Osteocyte (in vitro differentiated cells): ENCODE measurements at places on chromosomes 1 and 21.

GRCh38 chr1:150132372-150132771 is 17.3 kb upstream of the PLEKHO1 start:
- DNase-seq: no peak

- no peak for DNase-seq
Measured at GRCh38 chr21:45169682-45170081, 95.3 kb downstream of the ADARB1 start.

GRCh38 chr1:163826500-163826899 is 504.7 kb downstream of the NUF2 start:
- DNase-seq: no peak

GRCh38 chr21:28754127-28754611 is 238.5 kb downstream of the LTN1 start:
- DNase-seq: no peak

DNA sequence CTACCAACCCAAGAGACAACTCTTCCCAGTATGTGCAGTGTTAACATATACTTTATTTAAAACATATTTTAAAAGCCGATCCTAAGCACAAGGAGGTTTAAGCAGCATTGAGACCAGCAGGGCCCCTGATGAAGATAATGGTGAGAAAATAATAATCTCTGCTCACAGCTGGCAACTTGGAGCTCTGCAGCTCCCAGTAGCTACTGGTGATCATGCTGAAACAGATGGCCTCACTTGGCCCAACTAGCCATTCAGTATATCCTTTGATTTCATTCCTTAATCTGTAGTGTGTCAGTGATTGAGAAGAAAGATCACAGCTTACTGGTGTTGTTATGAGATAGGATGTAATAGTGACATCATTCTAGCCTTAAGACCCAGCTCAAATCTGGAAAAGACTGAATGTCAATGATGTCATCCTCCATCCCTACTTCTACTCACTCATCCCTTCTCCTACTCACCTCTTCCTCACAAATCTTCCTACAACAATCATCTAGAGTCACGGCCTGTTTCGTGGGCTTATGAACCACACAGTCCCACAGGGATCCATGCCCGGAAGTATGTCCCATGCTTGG is 817.9 kb downstream of the PLA2G4A start:
- no peak for DNase-seq

GRCh38 chr1:58395355-58395754 is 151.2 kb downstream of the OMA1 start:
- no peak for DNase-seq

GRCh38 chr1:40684669-40685068 is 6.8 kb upstream of the NFYC start:
- no peak for DNase-seq

DNA sequence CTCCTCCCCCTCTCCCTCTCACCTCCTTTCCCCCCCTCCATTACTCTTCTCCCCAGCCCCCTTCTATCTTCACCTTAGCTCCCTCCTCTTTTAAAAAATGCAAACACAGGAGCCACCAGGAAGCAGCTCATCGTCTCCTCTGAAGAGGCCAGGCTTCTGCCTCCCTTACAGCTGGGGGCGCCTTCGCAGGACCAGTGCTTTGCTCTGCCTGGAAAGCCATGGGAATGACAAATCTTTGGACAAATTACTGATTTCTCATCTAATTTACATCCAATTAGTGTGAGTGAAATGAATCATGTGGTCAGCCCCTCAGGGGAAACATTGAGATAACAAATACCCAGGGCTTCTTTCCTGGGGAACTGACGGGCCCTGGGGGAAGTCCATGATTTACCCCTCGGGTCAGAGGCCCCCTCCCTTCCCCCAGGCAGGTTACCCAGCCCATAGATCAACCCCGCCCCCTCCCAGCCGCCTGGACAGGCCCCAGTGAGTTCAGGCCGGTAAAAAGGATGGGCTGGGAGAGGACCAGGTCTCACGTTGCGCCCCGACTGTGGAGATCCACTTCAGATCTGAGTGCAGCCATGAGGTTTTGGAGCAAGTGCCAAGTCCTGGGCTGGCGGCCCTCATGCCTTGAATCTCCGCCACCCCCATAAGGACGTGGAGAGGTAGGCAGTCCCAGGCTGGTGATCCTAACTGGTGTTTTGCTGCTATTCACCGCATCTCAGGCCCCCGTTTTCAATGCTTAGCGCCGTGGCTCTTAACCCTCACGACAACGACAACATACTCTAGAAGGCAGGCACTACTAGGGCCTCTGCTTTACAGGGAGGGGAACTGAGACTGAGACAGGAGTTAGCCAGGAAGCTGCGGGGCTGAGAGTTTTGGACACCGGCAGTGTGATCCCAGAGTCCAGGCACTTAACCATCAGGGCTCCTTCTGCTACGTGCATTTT is 300.8 kb downstream of the RRAGC start:
- no peak for DNase-seq

DNA sequence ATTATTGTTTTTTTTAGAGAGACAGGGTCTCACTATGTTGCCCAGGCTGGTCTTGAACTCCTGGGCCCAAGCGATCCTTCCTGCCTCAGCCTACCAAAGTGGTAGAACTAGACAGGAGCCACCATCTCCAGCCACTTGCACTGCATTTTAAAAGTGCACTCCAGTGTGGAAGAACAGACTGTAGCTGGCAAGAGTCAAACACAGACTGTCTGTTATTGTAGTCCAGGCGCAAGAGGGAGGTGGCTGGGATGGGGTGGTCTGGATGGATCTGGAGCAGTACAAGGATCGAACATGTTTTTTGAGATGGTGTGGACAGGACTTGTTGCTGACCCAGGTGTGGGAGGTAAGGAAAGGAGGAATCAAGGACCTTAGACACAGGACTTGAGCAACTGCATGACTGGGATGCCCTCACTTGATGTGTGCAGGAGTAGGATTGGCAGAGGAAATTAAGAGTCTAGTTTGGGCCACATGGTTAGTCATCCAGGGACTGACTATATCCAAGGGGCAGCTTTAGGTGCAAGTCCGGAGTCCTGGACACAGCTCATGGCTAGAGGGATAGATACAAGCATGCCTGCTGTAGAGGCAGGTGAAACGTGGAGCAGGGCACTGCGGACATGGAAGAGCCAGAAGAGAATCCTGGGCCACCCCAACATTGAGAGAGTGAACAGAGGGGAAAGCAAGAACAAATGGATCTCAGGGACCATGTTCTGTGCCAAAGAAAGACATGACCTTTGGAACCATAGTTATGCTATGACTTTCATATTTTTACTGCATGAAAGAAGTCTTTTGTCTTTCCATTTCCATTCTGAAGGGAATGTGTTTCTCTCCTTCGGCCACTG is 42.0 kb downstream of the ELK4 start:
- peak; percentile 62 for DNase-seq

GRCh38 chr1:188249811-188250210 is 1421.1 kb downstream of the PLA2G4A start:
- no peak for DNase-seq

- no peak for DNase-seq
Measured at GRCh38 chr1:152034654-152035538, 1.9 kb downstream of the S100A11 start.

DNA sequence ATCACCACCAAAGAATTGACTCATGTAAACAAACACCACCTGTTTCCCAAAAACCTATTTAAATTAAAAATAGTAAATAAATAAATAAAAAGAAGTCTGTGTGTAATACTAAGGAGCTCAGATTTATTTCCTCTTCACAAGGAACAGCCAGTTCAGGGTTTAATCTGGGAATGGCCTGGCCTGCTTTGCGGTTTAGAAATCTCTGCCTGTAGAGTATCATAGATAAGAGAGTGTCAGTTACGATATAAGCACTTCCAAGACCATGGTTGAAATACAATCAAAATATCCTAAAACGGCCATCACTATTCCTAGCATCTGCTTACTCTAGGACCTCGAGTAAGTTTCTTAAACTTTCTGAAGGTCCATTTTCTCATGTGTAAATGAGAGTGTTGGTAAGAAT is 274.4 kb downstream of the PLPP3 start:
- no peak for DNase-seq

DNA sequence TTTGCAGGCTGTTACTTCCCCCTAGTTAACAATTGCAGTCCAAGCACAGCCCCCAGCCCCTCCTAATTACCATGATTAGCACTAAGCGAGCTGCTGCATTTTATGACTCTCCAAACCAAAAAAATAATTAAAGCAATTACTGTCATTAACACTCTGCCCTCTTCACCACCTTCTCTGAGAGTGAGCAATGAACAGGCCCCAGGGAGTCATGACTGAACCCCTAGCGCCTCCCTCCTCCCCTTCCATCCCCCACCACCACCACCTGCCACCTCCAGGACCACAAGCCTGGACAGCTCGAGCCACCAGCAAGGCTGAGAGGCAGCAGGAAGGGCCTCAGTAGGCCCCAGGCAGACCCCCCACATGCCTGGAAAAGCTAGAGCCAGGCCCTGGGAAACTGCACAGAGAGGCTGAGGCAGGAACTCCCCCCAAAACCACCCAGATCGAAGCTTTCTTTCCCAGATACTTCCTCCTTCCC is 35.5 kb upstream of the ZC3H12A start:
- no peak for DNase-seq

DNA sequence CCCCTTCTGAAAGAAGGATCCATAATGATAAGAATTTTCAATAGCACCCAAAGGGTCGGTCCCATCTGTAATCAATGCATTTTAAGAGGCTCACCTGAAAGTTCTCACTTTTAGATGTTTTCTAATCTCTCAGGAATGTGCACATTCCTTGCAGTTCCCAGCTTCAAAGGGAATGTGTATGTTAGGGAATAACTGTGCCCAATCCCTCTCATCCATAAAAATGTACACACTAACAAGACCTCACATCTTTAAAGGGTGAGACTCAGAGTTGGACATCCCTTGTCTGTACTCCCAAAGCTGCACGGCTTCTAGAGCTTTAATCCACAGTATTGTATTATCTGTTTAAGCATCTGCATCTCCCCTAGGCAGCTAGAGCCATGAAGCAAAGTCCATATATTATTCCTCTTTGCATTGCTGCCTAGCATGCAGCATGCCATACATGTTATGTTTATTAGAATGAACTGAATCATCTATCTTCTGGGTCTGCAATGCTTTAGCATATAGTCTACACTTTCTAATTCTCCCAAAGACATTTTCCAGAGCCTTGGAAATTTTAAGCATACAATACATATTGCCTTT is 9.3 kb upstream of the CCN1 start:
- no peak for DNase-seq

DNA sequence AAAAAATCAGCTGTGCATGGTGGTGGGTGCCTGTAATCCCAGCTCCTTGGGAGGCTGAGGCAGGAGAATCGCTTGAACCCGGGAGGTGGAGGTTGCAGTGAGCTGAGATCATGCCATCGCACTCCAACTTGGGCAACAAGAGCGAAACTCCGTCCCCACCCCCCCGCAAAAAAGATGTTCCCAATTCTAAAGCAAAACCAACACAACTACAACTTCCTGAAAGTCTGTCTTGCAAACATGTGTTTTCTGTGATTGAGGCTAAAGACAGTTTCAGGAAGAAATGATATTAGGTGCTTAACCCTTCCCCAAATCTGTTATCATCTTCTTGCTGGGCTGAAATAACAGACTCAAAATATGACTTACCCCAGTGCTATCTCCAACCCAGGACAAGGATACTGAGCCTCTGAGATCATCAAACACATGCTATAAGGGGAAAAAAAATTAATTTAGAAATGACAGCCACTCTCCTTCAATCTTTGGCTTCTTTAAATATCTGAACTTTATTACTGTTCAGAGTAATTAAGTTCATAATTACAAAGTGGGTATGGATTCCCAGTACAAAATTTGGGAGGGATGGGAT is 28.5 kb downstream of the SORT1 start:
- DNase-seq: no peak

DNA sequence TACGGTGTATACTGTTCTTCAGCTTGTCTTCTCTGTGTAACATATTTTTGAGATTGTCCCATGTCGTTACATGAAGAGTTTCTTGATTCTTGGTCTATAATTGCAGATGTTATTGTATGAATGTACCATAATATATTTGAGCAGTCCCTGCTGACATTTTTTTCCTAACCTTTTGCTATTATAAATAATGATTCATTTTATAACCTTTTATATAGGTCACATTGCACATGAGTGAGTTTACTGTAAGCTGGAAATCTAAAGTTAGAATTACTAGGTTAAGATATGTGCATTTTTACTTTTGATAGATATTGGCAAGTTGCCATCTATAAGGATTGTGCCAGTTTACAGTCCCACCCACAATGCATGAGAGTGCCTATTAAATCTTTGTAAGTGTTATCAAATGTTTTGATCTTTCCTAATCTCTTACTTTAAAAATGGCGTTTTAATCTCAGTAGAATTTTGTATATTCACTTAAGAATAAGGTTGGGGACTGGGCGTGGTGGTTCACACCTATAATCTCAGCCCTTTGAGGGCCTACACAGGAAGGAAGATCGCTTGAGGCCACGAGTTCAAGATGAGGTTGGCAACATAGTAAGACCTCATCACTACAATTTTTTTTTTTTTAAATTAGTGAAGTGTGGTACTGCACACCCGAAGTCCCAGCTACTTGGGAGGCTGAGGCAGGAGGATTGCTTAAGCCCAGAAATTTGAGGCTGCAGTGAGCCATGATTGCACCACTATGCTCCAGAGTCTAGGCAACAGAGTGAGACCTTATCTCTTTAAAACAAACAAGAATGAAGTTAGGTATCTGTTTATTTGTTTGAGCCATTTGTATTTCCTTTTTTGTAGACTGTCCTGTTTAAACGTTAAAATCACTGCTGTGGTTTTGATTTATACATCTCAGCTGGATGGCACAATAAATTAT is 36.5 kb downstream of the ZMYM1 start:
- no peak for DNase-seq
